ENCODE measurements at places on chromosomes 12 and 14. TPM values are rescaled to one million over a fixed set of nuclear protein-coding genes. Genes with fewer than 3 reads are reported as not detected.

DNA sequence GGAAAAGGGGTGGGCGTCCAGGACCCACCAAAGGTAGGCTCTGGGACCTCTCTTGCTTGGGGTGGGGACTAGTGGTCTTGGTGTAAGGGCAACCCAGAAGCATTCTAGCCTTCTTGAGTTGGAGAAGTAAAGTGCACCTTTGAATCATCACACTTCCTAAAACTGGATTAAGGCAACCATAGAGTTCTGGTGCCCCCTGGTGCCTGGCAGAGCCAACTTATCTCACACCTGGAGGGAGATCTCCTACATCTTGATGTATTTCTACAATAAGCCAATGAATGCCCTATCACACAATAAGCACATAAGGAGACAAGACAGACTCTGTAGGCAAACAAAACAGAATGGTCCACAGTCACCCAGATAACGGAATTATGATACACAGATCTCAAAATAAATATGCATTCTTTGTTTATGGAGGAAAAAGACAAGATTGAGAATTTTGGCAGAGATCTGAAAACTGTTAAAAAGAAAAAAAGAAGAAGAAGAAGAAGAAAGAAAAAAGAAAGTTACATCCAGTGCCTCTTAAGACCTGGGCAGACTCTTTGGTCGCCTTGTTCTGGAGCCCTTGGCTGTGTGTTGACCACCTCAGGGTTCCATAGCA lies 95.9 kb upstream of the PPP2R5C start:
- DNase-seq: peak; percentile 22

DNA sequence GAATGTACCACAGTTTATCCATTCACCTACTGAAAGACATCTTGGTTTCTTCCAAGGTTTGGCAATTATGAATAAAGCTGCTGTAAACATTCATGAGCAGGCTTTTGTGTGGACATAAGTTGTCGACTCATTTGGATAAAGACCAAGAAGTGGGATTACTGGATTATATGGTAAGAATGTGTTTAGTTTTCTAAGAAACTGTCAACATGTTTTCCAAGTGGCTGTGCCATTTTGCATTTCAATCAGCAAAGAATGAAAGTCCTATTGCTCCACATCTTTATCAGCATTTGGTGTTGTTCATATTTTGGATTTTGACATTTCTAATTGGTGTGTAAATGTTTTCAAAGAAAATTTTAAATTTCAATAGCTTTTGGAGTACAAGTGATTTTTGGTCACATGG lies 27.3 kb upstream of the KLRF1 start:
- DNase-seq: no peak

- no peak for DNase-seq
Measured at GRCh38 chr12:93673084-93673483, 4.1 kb upstream of the CRADD start.

DNA sequence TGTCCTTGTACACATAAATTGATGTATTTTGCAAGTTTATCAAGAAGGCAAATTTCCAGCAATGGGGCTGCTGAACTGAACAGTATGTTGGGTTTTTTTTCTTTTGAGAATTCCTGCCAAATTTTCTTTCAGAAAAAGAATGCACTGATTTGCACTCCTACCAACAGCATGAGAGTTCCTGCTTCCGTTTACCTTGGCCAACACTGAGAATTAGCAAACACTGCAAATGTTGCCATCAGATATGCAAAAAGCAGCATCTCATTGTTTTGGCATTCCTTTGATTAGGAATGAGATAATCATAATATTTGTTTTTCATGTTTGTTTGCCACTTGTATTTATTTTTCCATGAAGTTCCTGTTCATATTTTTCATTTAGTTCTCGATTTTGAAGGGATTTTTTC lies 82.4 kb downstream of the RTN1 start:
- no peak for DNase-seq

DNA sequence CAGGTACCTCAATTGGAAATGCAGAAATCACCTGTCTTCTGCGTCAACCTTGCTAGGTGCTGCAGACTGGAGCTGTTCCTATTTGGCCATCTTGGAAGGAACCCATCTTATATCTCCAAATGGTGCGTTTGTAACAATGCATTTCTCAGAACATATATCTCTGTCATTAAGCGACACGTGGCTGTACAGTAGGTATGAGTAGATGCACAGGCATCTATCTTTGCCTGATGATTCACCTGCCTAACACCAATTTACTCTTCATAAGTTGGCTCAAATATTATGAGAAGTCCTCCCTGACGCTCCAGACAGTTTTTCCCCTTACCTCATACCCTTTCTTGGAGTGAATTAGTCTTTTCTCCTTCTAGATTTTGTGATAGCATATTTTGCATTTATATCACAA lies 44.2 kb downstream of the GPR137C start:
- no peak for DNase-seq

DNA sequence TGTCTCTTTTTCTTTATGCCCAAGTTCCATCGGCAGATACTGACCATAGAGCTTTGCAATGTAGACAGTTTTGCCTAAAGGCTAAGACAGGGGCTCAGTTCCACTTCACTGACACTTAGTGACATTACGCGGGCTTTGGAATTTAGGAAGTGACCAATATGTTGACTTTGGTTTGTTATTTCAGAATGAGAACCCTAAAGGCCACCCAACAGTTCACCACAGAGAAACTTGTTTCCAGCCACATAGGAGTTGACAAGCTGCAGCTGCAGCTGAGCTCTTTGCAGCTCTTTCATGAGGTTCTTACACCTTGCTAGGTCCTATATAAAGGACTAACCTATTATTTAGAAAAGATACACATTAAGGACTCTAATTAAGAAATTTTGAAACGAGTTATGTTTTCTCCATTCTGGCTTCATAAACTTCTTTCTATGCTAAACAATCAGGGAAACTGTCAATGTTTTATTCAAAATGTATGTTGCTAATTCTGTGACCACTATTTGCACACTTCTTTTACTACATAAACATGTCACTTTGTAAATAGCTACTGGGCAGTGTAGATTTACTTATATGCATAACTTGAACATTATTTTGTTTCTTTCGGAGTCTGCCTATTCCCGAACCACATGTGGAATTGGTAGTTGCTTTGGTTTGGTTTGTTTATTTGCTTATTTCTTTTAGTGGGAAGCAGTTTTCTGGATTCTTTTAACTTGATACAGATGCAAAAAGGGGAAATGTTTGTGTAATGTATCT lies 18.5 kb upstream of the KLRD1 start:
- no peak for DNase-seq

RHOJ gene
- 0.28 TPM for total RNA-seq

OGFOD2 gene
- total RNA-seq: 32.0 TPM

MUCL1 gene
- total RNA-seq: not detected

GNPTAB gene
- total RNA-seq: 40.8 TPM

NGB gene
- not detected for total RNA-seq
